ENCODE measurements at places on chromosomes 6 and 20. TPM values are rescaled to one million over a fixed set of nuclear protein-coding genes. Genes with fewer than 3 reads are reported as not detected.

Gene PROKR2
- total RNA-seq, result not detected

Gene RHAG
- 0.62 TPM for total RNA-seq

Gene MUC22
- total RNA-seq, result 0.19 TPM

Gene OPRM1
- total RNA-seq, result not detected

GRCh38 chr6:168052291-168052891 lies 26.6 kb downstream of the FRMD1 start:
- DNase-seq, result peak; percentile 41

DNA sequence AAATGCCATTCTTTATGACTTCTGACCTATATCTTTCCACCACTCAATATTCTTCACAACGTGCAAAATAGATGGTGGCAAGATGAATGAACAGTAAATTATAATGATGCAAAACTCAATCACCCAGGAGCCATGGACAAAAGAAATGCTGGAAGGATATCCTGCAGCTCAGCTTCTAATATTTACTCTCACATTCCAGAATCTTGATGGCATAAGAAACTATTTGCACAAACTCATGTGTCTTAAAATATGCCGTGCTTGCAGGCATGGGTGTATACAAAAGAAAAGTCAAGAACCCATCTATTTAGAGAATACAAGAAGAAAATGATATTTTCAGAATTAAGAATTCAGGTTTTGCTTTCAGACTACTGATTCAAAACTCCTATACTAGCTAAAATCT lies 217.8 kb downstream of the SLC35F1 start:
- DNase-seq, result no peak

- no peak for DNase-seq
These were observed 1.8 kb upstream of the NDUFAF4 start for GRCh38 chr6:96899451-96899998.

- DNase-seq, result no peak
These were observed 31.9 kb upstream of the THEMIS start for GRCh38 chr6:127932708-127933107.

DNA sequence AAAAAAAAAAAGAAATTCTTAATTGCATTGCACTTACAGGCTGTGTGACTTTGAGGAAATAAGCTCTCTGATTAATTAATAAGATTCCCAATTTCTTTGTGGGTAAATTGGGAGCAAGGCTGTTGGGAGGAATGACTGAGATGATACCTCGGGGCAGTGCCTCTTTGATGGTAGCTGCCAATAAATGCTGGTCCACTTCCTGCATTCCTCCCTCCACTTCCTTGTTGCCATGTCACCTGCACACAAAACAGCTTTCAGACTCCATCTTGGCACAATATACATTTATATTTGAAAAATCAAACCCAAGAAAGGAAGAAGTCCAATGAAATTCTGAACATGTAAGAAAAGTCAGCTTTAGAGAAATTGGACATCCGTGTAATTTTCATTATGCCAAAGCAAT lies 45.1 kb downstream of the MTHFD1L start:
- DNase-seq, result no peak

- DNase-seq, result no peak
These were observed 49.8 kb downstream of the HNF4A start for GRCh38 chr20:44405257-44405656.
